CD4-positive, alpha-beta T cell treated with Interferon alpha-2 for 1 hour (primary cell): ENCODE measurements at places on chromosomes 11 and 22.

DNA sequence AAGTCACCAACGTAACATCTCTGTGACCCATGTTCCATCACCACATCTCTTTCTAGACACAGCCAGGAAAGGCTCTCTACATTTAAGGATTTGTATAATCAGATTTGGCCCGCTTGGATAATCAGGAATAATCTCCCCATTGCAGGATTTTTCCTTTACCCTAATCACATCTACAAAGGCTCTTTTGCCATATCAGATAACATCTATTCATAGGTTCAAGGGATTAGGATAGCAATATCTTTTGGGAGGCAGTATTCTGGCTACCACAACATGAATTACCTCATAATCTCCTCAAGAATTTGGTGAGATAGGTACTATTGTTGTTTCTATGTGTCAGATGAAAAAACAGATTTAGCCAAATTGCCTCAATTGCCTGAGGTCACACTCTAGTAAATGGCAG, 142.8 kb upstream of the UBASH3B start:
- DNase-seq: no peak

GRCh38 chr11:17445240-17445795, 31.3 kb downstream of the ABCC8 start:
- no peak for DNase-seq

DNA sequence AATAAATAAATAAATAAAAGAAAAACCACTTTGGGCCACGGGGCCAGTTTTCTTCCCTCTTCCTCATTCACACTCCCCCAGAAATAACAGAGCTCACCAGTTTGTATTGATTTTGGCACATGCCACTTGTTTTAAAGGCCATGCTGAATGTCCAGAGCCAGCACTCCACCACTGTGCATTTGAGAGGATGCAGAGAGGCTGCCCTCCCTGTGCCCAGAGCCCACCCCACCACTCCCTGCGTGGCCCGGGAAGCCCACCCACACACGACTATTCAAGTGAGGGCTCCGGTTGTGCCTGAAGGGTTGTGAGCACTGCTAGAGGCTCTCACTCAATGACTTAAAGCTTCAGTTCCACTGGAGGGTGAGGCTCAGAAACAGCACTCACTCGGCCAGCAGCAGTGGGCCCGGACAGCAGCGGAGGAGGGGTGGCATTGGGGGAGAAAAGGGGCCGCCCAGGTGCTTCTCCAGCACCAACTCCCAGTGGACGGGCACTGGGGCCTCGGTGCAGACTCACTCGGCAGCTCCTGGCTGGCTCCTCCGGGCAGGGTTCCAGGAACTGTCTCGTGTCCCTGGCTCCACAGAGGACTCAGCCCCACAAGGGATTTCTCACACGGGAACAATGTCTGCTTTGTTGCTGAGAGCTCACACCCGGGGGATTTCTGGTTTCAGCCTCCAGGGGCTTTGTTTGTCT, 112.7 kb downstream of the SHANK2 start:
- no peak for DNase-seq

DNA sequence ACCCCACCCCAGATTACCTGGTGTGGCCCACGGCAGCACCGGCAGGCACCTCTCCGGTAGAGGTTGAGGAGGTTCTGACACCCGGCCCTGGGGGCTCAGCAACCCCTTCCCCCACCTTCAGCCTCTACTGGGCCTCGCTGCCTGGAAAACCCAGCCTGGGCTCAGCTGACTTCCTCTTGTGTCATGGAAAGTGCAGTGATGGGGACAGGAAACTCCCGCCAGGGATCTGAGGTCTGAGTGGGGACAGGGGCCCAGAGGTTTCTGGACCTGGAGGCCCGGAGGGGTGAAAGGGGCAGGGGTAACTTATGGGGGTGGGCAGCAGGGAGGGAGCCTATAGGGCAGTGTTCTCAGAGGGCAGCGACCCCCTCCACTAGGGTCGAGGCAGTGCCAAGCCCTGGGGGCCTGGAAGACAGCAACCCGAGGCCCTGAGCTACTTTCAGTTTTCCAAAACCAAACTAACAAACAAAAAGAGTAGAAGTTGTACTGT, 10.0 kb upstream of the CD5 start:
- DNase-seq: peak; percentile 36

GRCh38 chr11:120842195-120842594, 181.7 kb upstream of the TBCEL start:
- DNase-seq: no peak

- DNase-seq: no peak
Measured at GRCh38 chr11:12741671-12742216, 67.5 kb downstream of the TEAD1 start.

DNA sequence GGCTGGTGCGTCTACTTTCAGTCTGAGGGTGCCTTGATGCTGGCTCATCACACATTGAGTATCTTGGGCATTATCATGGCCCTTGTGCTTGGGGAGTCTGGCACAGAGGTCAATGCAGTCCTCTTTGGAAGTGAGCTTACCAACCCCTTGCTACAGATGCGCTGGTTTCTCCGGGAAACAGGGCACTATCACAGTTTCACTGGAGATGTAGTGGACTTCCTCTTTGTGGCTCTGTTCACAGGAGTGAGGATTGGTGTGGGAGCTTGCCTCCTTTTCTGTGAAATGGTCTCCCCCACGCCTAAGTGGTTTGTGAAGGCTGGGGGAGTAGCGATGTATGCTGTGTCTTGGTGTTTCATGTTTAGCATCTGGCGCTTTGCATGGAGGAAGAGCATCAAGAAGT, 4.9 kb downstream of the TLCD5 start:
- no peak for DNase-seq

- peak; percentile 10 for DNase-seq
Measured at GRCh38 chr11:12083380-12083779, 27.0 kb upstream of the MICAL2 start.

GRCh38 chr11:109362059-109362458, 59.9 kb upstream of the C11orf87 start:
- DNase-seq: no peak

DNA sequence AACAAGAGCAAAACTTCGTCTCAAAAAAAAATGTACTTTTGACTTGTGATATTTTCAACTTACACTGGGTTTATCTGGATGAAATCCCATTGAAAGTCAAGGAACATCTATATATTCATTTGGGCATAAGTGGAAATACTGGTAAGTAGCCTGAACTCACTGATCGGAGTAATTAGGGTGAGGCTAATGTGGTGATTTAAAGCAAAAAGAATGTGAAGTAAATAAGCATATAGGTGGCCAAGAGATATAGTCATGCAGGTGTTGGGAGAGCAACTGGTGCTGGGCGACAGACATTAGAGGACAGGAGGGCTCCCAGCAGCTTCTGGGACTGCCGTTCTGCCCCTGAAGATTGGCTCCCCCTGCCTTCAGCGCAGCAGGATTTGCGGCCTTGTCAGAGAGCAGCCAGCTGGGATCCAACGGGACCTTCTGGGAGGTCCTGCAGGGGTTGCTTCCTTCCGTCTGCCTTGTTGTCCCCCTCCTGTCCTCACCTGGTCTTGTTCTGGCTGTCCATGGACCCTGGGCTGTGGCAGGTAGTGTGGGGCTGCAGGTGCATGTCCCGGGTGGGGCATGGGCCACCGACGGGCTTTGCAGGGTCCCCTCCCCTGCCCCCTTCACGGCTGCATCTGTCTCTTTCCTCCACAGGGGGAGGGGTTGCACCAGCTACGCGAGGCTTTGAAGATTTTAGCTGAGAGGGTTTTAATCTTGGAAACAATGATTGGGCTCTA, 14.1 kb downstream of the RHBDD3 start:
- no peak for DNase-seq

GRCh38 chr22:45454275-45454674, 40.8 kb downstream of the RIBC2 start:
- DNase-seq: no peak

DNA sequence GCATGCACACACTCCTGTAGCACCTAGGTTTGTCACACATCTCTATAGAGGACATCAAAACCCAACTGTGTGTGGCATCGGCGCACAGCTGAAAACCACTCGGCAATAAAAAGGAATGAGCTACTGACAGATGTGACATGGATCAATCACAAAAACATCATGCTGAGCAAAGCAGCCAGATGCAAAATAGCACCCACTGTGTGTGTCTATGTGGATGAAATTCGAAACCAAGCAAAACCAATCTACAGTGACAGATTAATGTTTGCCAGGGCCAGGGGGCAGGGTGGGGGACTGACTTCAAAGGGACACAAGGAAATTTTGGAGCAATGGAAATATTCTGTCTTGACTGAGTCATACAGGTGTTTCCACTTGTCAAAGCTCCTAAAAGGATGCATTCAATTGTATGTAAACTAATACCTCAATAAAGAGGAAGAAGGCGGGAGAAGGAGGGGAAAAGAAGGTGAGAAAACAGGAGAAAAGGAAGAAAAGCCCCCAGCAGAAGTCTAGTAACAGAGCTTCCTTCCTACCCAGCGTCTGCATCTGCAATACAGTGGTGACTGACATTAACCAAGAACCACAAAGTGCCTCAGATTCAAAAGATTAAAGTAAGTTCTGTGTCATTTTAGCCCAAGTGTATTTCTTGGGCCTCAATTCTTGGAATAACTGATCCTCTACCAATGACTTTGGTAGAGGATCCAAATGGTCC, 49.8 kb downstream of the PACSIN2 start:
- DNase-seq: no peak

DNA sequence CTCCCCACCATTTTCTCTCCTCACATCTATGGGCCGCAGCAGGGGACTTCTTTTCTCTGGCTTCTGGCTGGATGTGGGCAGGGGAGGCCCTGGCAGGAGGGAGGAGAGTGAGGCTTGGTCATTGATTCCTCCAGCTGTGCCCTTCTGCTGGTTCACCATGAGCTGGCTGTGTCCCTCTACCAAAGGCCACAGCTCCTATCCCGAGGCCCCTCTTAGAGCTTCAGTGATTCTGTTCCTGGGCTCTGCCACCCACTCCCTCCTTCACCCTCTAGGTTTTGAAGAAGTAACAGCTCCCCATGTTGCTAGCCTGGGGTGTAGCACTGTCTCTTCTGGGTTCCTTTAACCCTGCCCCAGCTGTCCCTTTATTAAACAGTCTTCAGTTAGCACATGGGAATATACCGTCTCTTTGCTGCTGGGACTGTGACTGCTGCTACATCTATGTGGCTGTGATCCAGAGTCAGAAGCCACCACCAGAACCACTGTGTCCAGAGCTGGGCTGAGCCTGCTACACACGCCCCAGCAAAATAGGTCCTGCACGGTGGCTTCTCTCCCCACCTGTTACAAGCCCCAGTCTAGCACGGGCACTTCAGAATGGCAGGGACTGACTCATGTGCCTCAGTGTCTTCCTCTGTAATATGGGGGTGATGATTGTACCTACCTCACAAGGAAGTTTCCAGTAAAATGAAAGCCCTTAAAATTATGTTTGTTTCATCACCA, 578 bp upstream of the PARVG start:
- no peak for DNase-seq

DNA sequence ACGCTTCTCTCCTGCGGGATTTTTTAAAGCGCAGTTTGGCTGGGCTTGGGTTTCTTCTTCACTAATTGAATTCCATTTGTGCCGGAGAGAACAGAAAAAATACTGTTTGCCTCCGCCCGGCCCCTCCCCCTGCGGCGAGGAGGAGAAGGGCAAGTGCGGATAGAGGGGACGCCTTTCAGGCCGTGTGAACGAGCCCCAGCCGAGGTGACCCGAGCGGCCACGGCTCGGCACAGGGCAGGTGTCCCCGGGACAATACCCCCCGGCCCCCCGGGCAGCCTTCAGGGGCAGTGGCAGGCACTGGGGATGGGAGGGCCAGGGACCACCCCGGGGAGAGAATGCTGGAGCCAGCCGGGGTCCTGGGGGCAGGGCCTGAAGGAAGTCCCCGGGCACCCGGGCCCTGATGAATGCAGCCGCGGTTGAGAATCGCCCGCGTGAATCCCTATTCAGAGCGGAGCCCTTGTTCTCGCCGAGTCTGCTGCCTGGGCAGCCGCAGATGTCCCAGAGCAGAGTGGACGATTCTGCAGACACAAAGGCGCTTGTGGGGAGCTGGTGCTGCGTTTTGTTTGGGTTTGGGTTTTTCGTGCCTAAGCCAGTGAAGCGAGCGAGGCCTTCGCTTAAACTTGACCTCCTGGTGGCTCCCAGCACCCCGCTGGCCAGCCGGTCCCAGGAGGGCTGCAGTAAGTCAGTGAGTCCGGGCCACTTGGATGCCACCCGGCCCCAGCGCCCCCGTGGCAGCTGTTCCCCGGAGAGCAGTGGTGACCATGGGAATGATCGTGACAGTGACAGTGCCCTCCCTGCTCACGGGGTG, 96.0 kb downstream of the WNT7B start:
- DNase-seq: no peak

- DNase-seq: no peak
Measured at GRCh38 chr22:23260645-23261581, 80.6 kb downstream of the BCR start.

GRCh38 chr11:119683783-119684182, 45.2 kb downstream of the NECTIN1 start:
- DNase-seq: no peak

- no peak for DNase-seq
Measured at GRCh38 chr22:47787501-47788227, 1025.2 kb downstream of the TBC1D22A start.

DNA sequence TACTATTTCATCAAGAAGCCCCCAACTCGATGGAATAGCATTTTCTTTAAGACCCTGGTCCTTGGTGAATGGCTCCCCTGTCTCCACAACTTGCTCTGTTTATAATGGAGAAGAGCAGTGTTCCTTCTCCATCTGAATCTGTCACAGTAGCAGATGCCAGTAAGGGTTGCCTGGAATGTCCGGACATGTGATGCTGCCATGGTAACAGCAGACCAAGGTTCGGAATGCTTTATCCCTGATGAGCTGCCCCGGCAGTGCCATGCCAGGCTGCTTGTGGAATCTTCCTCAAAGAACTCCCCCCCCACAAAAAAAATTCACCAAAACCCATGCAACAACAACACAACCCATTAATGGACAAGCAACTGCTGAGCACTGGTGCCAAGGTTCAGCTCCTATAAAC, 72.5 kb downstream of the KCNC1 start:
- no peak for DNase-seq

DNA sequence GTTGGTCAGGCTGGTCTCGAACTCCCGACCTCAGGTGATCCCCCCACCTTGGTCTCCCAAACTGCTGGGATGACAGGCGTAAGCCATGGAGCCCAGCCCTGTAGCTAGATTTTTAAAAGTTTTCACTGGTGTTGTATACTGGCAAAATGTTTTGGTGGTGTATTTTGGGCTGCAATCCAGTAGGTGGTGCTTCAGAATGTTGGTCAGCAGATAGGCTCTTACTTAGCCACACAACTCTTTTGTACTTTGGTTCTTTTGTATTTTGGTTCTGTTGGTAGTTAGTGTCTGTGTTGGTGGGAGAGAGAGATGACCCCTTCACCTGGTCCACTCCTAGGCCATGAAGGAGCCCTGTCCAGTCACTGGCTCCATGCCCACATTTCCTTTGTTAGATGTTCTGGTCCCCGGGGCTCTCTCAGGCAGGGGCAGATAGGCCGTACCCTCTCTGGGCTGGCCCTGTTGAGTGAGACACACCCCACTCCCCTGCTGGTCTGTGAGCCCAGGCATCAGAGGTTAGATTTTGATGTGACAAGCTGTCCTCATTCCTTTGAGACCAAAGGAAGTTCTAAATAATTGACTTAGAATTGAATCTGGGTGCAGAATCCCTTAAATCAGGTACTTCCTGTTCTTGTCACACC, 123.8 kb downstream of the DDX10 start:
- no peak for DNase-seq

- DNase-seq: no peak
Measured at GRCh38 chr11:69048031-69048693, 570 bp upstream of the TPCN2 start.

- no peak for DNase-seq
Measured at GRCh38 chr11:87879118-87879517, 296.1 kb downstream of the RAB38 start.
